Pons (tissue), 1 donor: ENCODE measurements at places on chromosomes 6 and 20.
A peak's percentile ranks its signal among the peaks of the same experiment; 100 is the strongest.

GRCh38 chr20:18430172-18430826 lies 36.5 kb downstream of the DZANK1 start:
- DNase-seq = no peak

DNA sequence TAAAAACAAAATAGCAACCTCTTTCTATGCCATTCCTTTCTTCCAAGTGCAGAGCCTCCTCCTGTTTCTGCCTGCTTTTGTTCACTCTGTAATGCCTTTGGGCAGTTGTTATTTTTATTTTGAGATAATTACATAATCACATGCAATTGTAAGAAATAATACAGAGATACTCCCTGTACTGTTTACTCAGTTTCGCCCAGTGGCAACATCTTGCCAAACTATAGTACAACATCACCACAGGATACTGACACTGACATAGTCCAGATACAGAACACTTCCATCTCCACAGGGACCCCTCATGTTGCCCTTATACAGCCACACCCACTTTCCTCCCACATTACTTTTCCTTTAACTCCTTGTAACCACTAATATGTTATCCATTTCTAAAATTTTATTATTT lies 59.7 kb downstream of the BANF2 start:
- no peak for DNase-seq

DNA sequence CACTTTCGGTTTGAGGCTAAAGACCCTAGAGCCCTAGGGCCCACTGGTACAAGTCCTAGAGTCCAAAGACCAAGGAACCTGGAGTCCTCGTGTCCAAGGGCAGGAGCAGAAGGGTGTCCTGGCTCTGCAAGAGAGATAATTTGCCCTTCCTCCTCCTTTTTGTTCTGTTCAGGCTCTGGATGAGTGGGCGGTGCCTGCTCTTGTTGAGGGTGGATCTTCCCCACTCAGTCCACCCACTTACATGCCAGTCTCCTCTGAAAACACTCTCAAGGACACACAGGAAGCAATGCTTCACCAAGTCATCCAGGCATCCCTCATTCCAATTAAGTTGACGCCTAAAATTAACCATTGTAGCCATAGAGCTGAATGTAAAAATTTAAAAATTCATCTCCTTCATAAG lies 102.1 kb downstream of the UST start:
- DNase-seq = no peak

GRCh38 chr6:45737331-45738056 lies 278.2 kb downstream of the CLIC5 start:
- DNase-seq = peak; percentile 49

GRCh38 chr6:53440336-53440945 lies 91.7 kb upstream of the ELOVL5 start:
- peak; percentile 53 for DNase-seq

DNA sequence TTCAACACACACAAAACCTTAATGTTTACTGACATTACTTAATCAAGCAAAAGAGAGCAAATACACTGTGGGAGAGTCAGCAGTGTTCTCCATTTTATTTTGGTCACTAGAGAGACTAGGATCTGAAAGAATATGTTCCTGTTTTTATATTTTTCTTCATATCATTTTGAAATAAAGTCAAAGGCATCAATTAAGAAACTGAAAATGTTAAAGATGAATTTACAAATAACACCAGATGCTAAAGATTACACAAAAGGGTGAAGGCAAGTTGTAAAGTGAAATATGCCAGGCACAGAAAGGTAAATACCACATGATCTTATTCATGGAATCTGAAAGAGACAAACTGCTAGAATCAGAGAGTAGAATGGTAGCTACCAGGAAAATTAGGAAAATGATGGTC lies 60.3 kb upstream of the FABP7 start:
- DNase-seq = no peak

DNA sequence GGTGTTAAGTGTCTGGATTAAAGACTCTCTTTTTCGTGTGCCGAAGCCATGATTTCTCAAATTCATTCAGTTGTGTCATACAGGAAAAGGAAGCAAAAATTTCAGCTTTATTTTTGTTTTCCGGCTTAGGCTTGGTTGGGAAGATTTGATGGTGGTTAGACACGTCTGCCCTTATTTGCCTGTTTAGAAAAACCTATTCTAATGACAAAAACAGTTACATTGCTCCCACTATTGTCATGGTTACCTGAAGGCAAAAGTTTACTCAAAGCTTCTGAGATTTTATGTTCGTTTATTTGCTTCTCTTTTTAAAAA lies 982 bp downstream of the DNAJC5 start:
- DNase-seq = peak; percentile 25

GRCh38 chr6:142781129-142781528 lies 163.8 kb downstream of the HIVEP2 start:
- DNase-seq = no peak

DNA sequence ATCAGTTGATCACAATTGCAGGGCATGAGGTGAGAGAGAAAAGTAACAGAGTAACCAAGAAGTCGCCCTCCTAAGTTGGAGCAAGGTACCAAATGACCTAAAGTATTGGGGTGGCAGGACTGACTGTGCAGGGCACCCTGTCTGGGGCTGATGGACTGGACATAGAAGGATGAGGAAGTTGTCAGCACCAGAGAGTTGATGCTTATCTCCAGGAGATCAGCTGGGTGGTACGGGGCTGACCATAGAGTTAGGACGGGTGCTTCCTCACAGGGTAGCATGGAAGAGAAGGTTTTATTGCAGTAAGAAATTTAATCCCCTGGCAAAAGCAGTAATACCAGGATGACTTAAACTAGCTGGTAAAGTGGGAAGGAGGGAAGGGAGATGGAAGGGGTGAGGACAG lies 66.7 kb downstream of the TMEM170B start:
- DNase-seq = no peak

- DNase-seq = no peak
These were observed 338.2 kb downstream of the SOX4 start for GRCh38 chr6:21931641-21932335.

DNA sequence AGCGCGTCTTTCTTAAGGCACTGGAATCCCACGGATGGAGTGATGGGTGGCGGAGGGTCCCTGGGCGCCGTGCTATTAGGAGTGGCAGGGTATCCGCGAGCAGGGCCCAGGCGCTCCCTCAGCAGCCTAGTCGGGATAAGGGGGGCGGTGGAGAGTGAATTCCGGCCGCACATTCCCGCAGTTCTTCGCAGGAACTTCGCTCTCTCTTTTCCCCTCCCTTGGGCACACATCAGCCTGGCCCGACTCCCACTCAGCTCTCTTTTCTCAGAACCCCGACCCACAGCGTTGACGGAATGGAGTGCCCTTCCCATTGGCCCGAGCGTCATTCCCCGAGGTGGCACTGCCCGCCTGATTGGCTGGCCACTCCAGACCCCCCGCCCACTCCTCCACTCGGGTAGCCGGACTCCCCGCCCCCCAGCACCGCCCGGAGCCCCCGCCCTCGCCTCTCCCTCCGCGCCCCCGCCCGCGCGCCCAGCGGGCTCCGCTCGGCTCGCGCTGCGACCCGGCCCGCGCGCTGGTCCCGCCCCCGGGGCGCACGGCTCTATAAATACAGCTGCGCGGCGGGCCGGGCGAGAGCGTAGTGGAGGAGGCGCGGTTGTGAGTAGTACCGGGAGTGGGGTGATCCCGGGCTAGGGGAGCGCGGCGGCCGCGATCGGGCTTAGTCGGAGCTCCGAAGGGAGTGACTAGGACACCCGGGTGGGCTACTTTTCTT lies at the start of gene ID4:
ID4 (plus strand) TSS at position 572 of the 712 bp plus-strand sequence. CDS start 385 bp downstream, outside the sequence.
- peak; percentile 88 for DNase-seq

GRCh38 chr20:45828589-45828988 lies 1.5 kb upstream of the TNNC2 start:
- no peak for DNase-seq

GRCh38 chr20:25206063-25206403 lies 10.5 kb downstream of the ENTPD6 start:
- no peak for DNase-seq

GRCh38 chr6:146909886-146910285 lies 294.3 kb upstream of the STXBP5 start:
- no peak for DNase-seq

DNA sequence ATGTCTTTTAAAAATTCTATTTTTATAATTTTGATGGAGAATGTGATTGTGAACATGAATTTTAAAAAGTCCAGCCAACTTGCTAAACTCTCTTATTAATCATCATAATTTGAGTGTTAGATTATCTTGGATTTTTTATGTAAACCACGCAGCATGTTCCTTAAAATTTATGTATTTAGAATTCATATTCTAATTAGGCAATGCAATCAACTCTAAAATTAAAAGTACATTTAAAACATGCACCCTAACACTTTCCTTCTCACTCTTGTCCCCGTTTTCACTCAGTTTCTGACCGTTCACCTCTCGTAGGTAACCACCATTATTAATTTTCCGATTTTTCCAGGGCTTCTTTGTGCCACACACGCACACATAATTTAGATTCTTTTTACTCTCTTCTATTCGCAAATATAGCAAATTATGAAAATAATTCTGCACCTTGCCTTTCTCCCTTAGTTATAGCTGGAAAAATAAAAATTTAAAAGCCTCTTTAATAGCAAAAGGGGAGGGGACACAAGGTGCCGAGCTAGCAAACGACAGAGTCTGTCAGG lies 329 bp upstream of the ZKSCAN3 start:
- no peak for DNase-seq

- DNase-seq = peak; percentile 67
These were observed 1.0 kb downstream of the PXDC1 start for GRCh38 chr6:3750317-3751076.

DNA sequence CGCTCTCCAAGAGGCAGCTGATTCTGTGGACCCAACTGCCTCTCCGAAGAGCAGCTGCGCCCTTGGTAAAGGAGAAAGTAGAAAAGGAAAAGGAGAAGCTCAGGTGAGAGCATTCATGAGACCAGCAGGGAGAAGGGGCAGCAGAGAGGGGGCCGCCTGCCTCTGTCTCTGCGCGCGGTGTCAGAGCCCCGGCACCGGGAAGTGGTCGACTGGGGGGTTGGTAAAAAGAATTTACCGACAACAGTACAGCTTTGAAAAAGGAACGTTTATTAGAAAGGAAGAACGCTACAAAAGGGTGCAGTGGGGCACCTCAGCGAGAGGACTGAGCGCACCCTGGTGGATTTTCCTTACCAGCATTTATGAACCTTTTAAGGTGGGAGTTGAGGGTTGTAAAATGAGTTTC lies 61.9 kb downstream of the GPR6 start:
- no peak for DNase-seq

- DNase-seq = peak; percentile 27
These were observed 73.1 kb downstream of the OR2B2 start for GRCh38 chr6:27838945-27839625.

GRCh38 chr20:57402206-57403125 lies 11.3 kb downstream of the RBM38 start:
- no peak for DNase-seq

DNA sequence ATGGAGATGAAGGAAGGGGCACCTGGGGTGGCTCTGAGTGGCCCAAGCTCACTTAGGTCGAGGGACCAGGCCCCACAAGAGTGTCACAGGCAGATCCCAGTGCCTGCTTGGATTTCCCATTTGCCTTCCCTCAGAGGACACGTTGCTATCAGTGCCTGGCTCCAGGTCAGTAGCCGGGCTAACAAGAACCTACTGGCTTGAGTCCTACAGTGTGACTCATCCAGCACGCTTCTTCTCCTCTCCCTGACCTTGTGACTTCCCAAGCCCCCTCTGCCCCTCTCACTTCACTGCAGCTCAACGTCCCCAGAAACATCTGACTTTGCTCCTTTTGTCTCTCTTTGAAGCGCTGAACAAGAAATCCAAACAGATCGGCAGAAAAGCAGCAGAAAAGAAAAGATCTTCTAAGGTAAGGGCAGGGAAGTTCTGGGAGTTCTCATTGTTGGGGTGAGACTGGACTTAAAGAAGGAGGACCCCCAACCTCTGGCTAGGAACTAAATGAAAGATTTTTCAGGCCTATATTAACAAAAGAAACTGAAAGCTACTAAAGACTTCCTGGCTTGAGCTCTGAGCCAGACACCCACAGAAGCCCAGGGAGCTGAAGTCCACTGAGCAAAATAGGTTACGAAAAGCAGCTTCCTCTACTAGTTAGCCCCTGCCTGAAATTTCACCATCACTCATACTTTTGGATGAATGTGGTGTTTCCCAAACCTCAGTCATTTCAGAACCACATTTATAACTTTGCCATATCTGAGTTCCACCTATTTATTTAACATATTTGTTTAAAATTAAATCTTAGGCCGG lies 21.5 kb downstream of the ASIP start:
- peak; percentile 4 for DNase-seq
